ENCODE measurements at places on chromosomes 1 and 21.

DNA sequence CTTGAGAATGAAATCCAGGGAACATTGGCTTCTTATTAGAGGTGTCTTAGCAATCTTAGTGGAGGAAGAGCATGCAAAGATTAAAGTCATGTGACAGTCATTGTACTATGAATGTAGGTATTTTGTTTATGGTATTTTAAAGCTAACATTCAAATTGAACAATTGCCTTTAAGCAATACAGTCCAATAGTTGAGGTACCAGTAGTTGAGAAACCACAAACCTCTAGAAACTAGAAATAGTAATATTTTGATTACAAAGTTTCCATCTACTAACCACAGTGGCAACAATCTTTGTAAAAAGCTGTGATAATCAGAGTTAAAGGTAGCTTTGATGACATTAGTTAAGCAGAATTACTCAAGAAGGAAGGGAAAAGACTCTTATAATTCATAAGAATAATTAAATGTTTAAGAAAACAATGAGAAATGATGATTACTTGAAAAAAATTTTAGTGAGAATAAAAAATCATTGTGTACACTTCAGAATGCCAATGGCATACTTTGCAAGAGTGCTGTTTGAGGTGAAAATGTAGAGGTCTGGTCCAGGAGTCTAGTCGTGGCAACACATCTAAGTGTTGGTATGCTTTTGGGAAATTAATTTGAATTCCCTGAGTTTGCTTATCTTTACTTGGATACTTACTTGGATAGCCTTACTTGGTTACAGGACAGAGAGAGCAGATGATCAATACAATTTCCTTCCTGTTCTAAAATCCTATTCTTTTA lies 104.9 kb upstream of the PTGFR start:
- no peak for DNase-seq

DNA sequence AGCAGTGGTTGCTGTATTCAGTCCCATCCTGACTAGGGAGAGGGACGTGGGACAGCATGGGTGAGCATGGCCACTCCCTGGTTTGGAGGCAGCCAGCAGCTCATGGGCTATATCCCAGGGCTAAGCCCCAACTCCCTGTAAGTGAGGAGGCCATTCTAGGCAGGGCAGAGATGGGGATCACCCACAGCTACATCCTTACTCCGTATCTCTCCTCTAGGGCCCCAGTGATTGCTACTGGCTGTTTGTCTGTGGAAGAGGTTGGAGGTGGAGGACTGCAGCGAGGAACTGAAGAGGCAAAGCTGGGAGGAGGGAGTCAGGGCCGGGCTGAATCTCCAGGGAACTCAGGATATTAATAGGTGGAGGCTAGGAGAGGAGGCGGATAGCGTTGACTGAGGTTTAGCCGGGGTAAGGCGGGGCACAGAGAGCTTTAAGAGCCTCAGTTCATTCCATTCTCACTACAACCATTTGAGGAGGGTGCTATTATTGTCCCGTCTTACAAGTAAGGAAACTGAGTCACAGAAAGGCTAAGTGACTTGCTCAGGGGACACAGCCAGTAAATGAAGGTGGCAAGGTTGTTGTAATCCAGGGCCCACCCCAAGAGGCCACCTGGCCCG lies 6.8 kb downstream of the OLIG2 start:
- DNase-seq: no peak

- DNase-seq: no peak
Measured at GRCh38 chr1:27523337-27524020, 33.5 kb upstream of the WASF2 start.

DNA sequence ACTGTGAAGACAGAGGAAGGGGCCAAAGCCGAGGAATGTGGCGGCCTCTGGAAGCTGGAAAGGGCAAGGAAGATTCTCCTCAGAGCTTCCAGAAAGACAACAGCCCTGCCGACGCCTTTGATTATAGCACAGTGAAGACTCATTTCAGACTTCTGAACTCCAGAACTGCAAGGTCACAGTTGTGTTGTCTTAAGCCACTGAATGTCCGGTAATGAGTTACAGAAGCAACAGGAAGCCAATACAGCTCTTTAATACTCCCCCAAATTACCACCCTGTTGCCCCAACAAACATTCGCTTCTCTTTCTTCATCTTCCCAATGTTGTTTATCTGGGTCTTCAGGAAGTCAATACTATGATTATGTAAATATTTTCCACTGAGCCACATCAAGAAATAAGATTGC lies 44.0 kb downstream of the ETS2 start:
- DNase-seq: no peak

DNA sequence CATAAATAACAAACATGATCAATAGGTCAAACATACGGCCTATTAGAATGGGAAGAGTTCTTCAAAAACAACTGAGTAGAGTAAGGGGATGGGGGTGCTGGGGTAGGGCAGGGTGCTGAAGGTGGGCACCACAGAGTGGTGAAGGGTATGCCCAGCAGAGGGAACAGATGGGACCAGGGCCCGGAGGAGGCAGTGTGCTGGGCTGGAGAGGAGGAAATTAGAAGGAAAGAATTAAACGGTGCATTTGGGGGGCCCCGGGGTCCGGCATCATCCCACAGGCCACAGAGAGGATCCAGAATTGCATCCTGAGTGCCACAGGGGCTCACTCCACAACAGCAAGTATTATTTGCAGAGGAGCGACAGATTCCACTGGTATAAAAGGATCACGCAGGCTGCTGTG lies 94.5 kb downstream of the GLIS1 start:
- DNase-seq: no peak

DNA sequence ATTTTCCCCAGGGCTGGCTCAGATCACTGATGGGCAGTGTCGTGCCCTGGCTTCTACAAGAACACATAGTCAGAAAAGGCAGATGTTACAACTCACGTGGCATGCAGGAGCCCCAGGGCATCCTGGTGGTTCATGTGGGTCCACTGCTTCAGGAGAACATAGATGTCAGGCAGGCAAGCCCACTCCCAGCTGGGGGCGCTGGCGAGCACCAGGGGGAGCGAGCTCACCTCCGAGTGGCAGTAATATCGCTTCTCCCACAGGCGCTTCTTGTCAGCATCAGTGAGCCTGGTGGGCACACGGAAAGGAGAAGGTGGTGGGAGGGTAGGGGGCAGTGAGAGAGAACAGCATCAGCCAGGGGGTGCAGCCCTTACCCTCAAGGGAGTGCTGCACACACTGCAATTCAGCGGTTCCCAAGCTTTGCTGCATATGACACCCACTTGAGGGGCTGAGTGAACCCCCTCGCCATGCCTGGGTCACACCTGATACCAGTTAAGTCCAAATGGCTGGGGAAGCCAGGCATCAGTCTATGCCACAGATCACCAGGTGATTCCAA lies 34.3 kb upstream of the PPP1R15B start:
- peak; percentile 51 for DNase-seq
